ENCODE measurements at places on chromosomes 7 and 10.

DNA sequence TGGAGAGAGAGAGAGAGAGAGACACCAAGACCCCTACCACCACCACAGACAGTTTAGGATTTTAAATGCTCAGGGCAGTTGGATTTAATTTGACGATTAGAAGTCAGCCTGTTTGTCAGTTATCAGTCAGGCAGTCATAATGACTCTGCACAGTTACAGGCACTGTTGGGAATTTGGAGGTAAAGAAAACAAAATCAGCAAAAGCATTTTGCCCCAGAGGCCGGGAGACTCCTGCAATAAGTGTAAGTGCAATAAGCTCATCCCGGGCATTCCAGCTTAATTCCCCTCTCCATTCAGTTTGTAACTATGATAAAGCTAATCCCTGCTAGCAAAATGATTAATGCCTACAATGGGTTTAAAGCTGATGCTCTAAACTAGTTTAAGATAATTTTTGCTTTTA, 13.5 kb downstream of the SEMA3C start:
- DNase-seq = no peak

DNA sequence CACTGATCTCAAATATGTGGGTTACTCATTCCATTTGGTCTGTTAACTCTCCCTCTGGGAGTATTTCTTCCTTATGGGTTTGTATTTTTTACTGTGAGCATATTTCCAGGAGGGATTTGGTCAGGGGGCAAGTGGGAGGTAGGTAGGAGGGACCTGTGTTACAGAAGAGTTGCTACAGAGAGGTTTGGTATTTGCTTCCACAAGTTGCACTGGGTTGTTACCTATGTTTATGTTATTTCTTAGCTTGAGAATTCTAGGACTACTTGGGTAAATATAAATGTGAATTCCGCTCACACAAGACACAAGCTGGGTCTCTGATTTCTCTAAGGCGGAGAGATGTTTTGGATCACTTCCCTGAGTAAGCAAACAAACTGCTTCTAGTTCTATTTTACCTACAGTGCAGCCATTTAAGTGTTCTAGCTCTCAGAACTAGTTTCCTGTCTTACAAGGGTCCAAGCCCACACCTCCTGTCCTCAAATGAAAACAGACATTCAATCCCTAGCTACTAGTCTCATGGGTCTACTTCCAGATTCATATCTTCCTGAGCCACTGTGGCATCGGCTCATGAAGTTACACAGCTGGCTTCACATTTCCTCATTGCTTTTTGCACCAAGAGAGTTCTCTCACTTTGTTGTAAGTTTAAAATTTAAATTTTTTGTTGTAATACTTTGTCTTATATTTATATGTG, 75.4 kb upstream of the PPP1R3C start:
- DNase-seq = no peak

GRCh38 chr10:1162481-1163203, 106.5 kb downstream of the WDR37 start:
- peak; percentile 22 for DNase-seq

DNA sequence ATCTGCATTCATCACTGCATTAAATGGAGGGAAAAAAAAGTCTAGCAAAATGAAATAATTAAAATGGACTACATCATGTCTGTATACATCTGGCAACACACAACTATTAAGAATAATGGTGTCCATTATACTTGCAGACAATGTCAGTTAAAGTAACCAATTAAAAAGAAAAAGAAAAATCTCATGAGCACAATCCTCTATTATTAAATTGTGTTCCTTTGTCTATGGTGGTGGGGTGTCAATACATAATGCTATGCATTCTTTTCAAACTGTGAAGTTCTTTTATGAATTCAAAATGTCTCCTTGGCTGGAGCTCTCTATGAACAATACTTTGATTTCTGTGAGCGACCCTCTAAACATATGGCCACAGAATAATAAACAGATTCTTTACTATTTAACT, 63.5 kb downstream of the NRP1 start:
- no peak for DNase-seq

DNA sequence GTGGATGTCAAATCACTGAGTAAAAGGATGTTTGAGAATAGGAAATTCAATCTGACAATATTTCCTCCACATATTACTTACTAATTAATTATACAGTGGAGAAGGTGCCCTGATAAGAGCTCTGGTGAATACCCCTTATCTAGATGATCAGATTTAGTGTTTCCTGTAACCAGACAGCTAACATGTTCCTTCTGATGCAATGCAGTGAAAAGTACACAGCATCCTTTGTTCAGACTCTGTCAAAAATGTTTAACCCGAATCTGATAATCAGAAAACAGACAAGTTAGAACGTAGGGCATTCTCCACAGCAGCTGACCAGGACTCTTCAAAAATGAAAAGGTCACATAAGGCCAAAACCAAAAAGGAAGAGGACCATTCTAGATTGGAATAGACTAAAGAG, 46.2 kb downstream of the WDR11 start:
- no peak for DNase-seq

DNA sequence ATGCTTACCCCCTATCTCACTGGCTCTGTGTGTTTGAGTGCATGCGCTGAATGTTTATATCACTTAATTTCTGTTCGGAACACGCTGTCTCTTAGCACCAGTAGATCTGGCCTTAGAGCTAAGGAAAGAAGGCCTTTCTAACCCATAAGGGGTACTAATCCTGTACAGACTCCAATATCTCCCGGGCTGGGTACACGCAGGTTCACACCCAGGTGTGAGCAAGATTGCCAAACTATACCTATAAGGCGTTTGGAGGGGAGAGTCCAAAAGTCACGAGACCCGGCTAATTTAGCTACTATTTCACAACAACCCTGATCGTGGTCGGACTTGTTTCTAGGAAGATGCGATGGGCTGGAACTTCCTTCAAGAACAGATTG, 727 bp upstream of the PDSS1 start:
- no peak for DNase-seq

DNA sequence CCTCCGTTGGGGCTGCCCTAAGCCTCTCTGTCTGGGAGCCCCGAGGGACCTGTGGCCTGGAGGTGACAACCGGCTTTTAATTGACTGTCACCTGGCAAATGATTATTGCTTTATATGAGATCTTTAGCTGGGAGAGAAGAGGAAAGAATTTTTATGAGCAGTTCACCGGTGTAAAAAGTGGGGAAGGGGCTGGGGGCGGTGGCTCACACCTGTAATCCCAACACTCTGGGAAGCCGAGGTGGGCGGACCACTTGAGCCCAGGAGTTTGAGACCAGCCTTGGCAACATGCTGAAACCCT, 2.6 kb upstream of the COX19 start:
- no peak for DNase-seq

DNA sequence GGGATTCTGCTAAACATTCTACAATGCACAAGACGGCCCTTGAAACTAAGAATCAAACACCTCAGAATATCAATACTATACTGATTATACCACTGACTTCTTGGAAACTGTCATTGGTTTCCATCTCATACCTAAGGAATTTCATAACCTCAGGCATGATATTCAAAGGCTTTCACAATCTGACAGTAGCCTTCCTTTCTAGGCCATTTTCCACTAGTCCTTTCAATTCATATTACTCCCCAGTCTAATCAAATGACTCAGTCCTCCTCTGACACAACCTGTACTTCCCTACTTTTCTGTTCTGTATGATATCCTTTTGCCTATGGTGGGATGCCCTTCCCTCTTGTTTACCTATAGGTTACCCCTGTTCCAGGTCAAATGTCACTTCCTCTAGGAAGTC, 48.3 kb downstream of the CSTF2T start:
- no peak for DNase-seq

GRCh38 chr7:108836256-108836655, 266.6 kb downstream of the DNAJB9 start:
- DNase-seq = no peak

DNA sequence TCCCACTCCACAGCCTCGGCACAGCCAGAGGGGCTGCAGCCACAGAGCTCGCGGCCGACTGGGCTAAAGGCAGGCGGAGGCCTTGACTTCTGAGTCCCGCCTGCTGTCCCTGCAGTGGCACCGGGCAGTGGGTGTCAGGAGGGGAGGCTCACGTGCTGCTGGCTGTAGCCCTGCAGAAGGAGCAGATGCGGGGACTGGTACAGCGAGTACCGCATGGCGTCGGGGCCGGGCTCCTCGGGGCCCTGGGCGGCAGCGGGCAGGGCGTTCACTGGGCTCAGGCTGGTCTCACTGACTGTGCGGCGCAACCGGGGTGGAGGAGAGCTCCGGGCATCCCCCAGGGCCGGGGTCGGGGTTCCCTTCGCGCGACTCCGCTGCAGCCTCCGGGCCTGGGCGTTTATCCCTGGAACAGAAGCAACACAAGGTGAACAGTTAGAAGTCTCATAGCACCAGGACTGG, 25.6 kb downstream of the PAPOLB start:
- no peak for DNase-seq

DNA sequence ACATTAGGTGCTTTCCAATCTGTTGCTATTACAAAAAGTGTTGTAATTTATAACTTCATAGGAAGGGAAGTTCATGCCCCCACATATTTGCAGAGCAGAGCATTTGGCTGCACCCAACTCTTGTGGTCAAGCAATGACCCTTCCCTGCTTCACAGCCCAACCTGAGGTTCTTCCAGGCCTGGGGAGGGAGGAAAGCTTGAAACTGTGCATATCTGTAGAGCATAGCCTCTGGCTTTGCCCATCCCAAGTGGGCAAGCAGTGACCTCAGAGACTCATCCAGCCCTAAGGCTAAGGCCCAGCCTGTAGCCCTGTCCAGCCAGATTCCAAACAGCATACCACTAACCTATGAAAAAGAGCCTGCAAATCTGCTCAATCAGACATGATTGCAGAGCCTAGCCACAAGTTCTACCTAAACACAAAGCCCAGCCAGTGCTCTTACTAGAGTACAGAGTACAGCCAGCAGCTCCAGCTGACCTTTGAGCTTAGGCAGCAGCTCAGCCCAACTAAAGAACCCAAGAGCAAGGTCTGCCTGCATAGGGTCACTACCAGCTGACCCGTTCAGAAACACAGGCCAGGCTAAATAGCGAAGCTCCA, 14.4 kb upstream of the GSTK1 start:
- DNase-seq = no peak

- no peak for DNase-seq
Measured at GRCh38 chr10:114335614-114336013, 68.7 kb downstream of the AFAP1L2 start.

- no peak for DNase-seq
Measured at GRCh38 chr7:152014722-152015121, 10.8 kb upstream of the GALNT11 start.

GRCh38 chr10:33871061-33871956, 536.8 kb upstream of the NRP1 start:
- DNase-seq = no peak

GRCh38 chr7:130491841-130492522, at the start of gene MEST:
Gene MEST (plus strand): TSS chr7:130492085. CDS start chr7:130492314, 229 bp downstream.
- DNase-seq = no peak

All from activated CD8-positive, alpha-beta memory T cell treated with anti-CD3 and anti-CD28 coated beads, Interleukin-2, amount 50 U/mL, for 48 hours (primary cell).